Epithelial cell of proximal tubule (primary cell): ENCODE measurements at places on chromosomes 3 and 15. TPM values are rescaled to one million over a fixed set of nuclear protein-coding genes. Genes with fewer than 3 reads are reported as not detected.

DNA sequence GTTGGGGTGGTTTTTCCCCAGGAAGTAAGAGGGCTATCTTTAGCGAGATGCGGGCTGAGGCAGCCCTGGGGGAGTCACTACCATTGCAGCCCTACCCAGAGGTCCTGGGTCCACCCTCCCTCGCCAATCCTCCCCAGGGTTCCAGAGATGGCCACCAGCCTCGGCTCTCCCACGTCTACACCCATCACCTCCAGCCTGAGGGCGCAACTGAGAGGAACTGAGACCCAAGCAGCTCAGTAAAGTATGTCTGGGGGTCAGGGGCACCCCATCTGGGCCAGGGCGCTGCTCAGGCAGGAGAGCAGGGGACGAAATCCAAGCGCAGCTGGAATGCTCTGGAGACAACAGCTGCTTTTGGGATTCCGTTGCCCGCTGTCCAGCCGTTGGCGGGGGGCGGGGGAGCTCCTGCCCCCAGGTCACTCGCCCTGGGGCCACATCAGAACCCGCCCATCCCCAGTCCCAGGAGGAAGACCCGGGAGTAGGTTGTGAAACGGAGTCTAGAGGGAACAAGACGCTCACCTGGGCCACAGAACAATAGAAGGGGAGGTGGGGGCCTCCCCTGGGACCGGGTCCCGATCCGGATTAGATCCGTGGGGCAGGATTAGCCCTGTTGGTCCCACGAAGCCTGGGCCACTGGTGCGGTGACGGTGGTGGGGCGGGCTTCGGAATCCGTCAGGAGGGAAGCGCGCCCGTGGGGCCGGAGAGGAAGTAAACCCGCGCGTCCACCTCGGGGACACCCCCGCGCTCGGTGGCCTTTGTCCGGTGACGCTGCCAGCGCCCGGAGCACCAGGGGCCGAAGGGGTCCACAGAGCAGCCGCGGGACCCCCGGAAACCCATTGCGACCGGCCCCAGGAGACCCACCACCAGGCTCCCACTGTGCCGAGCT lies 1.4 kb upstream of the NDUFAF3 start:
- DNase-seq, result no peak

DNA sequence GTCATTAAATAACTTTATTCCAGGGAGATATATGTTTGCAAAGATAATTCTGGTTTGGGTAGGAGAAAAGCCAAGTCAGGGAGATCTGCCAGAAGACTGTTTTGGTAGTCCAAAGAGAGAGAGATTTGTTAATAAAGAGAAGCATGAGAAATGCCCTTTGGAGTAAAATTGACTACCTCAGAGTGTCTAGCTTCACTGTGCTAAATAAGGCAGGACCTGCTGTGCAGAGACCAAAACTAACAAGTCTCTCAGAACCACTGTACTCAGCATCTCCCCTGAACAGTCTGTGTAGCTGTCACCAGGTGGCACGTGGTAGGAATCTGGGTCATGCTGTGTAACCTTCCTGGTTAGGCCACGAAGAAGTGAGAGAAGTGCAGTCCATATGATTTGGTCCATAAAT lies 31.6 kb upstream of the SLC35G2 start:
- no peak for DNase-seq

DNA sequence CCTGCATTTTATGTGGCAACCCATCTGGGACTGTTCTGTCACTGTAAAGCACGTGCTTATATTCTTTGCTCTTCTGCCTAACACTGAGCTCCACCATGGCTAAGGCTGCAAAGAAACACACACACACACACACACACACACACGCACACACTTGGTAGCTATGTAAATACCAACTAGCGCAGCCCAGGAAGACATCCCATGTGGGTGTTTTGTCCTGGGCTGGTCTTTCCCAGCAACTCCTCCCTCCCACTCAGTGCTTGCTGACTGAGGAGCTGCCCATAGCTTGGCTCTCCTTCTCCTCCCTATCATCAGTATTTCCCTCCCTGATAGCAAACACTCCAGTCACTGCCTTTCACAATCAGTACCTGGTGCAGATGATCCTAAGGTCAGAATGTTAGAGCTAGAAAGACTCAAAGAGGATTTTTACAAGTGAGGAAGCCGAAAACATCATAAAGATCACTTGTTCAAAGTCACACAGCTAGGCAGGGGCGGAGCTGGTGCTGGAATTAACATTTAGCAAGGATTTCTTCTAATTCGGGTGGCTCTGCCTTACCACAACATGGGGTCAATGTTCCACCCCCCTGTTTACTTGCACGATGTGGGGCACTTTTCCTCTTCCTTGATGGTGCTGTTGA lies 377.1 kb upstream of the TBL1XR1 start:
- DNase-seq, result no peak

ZNF660 gene
- 1.7 and 2.5 TPM in 2 replicates for total RNA-seq

DNA sequence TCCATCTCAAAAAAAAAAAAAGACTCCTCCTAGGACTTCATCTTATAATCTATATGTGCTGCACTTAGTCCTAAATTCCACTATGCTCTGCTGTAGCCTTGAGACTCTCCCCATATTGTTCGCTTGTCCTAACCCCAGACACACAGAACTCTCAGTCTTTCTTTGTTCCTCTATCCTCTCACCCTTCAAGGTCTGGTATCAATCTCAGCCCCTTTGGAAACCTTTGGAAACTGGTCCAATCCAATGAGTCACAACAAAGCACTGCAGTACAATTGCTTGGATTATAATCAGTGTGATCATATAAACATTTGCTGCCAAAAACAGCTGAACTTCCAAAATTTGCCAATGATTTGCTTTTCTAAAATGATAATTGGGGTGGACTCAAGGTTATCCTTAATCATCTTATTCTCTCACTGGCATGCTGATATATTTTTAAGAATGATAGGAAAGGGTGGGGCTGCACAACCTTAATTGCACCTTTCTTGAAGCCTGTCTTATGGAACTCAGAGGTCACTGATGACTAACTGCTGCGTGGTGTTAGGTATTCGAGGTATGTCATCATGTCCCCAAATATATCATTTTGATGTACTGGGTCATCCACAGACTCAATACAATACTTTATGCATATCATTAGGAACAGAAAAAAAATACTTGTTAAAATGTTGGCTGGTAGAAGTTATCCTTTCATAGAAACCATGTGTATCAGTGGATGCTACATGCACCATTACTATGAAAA lies 756.7 kb downstream of the NR2F2 start:
- no peak for DNase-seq

DNA sequence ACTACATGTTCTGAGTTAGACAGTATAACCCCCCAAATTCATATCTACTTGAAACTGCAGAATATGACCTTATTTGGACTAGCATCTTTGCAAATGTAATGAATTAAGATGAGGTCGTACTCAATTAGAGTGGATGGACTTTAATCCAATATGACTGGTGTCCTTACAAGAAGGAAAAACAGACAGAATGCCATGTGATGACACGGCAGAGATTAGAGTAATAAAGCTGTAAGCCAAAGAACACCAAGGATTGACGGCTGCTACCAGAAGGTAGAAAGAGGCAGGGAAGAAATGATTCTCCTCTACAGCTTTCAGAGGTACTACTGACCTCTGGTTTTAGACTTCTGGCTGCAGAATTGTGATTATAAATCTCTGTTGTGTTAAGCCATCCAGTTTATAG lies 30.3 kb downstream of the GALK2 start:
- no peak for DNase-seq

FOXB1 gene
- total RNA-seq, result not detected in 2 replicates

GRCh38 chr3:45907769-45908705 lies 21.7 kb downstream of the CCR9 start:
- DNase-seq, result no peak

- DNase-seq, result peak; percentile 85
Observed at GRCh38 chr15:65939901-65940617, 70.8 kb downstream of the RAB11A start.

DNA sequence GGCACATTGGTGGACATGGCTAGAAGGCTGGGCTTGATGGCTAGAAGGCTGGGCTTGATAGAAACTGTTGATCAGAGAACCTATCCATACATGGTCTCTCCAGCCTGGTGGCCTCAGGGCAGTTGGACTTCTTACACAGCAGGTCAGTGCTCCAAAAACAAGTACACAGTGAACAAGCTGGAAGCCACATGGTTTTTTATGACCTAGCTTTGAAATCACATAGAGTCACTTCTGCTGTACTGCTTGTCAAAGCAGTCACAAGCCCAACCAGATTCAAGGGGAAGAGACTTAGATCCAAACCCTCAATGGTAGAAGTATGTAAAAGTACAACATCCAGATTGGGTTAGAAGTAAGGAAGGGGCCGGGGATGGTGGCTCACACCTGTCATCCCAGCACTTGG lies 89.4 kb upstream of the HES1 start:
- no peak for DNase-seq

- DNase-seq, result no peak
Observed at GRCh38 chr3:157170861-157171260, 10.9 kb upstream of the CCNL1 start.

- DNase-seq, result no peak
Observed at GRCh38 chr3:170023165-170023564, 14.6 kb upstream of the GPR160 start.

B3GNT5 gene
- 17.2 and 23.0 TPM in 2 replicates for total RNA-seq

DNA sequence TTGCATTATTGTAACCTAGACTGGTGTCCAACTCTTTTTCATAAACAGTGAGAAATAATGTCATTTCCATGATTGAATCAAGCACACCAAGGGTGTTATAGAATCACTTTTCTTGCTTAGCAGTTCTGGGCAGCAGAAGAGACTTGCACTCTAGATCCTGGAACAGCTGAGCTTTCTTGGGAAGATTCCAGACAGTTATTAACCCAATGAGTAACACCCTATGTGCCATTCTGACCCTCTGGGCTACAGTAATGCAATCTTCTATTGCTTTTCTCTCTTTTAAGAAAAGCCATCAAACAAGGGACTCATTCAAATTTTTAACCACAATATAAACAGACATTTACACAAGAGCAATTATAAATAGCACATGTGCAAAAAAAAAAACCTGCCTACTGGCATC lies 39.3 kb upstream of the USP3 start:
- no peak for DNase-seq

DNA sequence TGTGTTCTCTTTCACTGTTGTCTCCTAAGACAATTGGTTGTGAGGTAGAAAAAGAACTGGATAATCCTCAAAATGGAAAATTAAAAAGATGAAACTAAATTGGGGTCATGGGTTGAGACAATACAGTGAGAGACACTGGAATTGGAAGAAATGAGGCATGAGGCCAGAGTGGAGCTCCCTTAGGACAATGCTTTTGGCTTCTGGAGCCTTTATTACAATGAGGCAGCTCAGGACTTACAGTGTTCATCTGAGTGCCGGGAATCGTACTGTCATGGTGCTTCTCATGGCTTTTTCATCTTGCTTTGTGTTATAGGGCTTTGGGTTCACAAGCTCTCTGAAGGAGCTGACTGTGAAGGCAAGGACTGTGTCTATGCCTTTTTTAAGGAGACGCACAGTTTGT lies 293.5 kb downstream of the SOX2 start:
- DNase-seq, result no peak

GRCh38 chr3:186361762-186362536 lies at the start of gene DGKG:
DGKG (minus strand) TSS chr3:186362234; CDS start chr3:186320459, 41,775 bp downstream.
- no peak for DNase-seq

DNA sequence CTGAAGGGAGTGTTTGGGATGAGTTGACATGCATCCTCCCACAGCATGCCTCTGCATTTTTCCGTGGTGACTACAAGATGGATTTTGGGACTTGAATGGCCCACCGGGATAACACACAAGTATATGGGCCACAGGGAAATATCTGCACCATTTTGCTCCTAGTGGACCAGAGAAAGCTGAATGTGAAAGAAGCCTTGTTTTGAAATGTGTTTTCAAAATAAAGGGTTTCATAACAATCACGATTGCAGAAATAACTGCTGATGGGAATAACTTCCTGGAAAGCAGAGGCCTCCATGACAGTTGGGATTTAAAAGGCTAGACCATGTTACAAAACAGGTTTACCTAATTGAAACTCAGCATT lies 77.5 kb upstream of the PRR23C start:
- DNase-seq, result no peak

- DNase-seq, result no peak
Observed at GRCh38 chr3:9883706-9884554, 3.9 kb upstream of the CIDEC start.

GRCh38 chr15:29789871-29790270 lies 32.4 kb downstream of the TJP1 start:
- no peak for DNase-seq

DNA sequence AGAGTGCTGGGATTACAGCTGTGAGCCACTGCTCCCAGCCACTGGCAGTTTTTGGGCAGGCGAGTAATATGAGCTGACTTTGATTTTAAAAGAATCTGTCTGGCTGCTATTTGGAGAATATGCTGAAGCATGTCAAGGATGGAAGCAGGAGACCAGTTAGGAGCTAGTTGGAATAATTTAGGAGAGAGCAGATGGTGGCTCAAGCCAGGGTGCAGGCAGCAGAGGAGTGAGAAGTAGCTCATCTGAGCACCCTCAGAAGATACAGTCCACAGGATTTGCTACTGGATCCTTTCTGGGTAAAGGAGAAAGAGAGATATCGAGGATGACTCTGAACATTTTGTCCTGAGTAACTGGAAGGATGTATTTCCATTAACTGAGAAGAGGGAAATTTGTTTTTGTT lies 30.4 kb upstream of the BDH1 start:
- DNase-seq, result no peak

NPRL2 gene
- total RNA-seq, result 24.6 and 27.3 TPM in 2 replicates

DNA sequence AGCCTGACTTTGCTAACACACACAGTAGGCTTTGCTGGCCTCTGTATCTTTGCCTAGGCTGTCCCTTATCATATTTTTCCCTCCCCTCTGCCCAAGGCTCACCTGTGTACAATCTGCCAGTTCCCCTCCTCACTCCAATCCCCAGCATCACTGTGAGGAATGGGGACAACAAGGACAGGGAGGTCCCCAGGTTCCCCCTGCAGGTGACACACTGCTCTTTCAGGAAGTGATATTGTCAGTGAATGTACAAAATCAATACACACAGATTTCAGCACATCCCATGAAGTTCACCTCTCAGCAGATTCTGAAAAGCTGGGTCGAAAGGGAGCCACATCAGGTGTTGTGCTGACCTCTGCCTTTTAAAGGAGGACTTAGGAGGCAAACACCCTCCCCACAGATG lies 177.5 kb downstream of the RAB11A start:
- DNase-seq, result no peak

IGSF11 gene
- total RNA-seq, result 0.07 TPM in 1 of 2 replicates, not detected in the other

SLC12A1 gene
- 0.06 TPM in 1 of 2 replicates, not detected in the other for total RNA-seq

SH3BP5 gene
- 6.7 and 7.7 TPM in 2 replicates for total RNA-seq

DNA sequence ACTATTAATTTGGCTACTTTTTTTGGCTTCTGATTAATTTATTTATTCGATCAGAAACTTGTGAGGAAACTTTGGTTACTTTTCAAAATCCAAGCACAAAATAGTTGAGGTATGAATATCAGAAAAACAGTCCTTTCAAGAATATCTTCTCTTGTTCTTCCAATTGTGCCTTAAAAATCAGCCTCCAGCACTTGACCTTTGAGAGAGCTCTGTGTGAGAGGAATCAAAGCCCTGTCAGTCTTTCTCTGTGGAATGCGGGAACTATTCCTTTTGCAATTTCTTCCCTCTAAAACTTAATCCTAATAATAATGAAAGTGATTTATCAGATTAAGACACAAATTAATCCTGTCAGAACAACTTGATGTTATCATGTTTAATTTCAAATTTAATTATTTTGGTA lies 185.9 kb downstream of the ABHD5 start:
- DNase-seq, result no peak
